Naive thymus-derived CD8-positive, alpha-beta T cell (primary cell): ENCODE measurements at places on chromosomes 2 and 18.

DNA sequence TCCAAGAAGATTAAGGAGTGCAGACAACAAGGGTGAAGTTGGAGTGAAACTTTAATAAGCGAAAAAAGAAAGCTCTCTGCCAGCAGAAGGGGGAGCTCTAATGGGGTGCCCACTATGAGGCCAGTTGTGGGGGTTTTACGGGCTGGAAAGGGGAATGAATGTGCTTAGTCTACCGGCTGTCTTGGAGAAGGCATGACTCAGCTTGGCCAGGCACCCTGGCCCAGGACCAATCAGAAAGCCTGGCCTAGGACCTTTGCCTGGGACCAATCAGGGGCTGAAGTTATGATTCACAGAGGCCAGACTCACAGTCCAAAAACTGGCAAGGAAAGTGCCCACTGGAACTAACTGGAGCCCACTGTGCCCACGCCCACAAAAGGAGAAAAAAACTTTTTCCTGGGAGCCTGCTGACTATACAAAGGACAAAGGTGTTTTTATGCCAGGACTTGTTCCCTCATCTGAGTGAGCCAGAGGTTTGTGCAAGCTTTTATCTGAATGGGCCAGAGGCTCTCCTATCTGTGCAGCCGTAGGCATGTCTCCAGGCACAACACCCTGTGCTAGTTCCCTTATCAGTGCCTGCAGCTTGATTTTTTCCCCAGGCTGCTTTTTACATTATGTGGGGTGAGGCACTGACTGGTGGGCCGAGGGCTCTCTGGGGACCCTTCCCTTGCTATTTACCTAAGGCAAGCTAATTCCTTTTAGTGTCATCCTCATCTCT lies 18.6 kb downstream of the CMPK2 start:
- no peak for DNase-seq

GRCh38 chr18:24293254-24293653 lies 104.4 kb downstream of the OSBPL1A start:
- no peak for DNase-seq

- DNase-seq: no peak
Measured at GRCh38 chr18:13893418-13893760, 21.9 kb downstream of the MC2R start.

GRCh38 chr2:165567273-165567672 lies 97.8 kb downstream of the CSRNP3 start:
- DNase-seq: no peak

- DNase-seq: no peak
Measured at GRCh38 chr18:69854455-69854854, 93.2 kb downstream of the CD226 start.

DNA sequence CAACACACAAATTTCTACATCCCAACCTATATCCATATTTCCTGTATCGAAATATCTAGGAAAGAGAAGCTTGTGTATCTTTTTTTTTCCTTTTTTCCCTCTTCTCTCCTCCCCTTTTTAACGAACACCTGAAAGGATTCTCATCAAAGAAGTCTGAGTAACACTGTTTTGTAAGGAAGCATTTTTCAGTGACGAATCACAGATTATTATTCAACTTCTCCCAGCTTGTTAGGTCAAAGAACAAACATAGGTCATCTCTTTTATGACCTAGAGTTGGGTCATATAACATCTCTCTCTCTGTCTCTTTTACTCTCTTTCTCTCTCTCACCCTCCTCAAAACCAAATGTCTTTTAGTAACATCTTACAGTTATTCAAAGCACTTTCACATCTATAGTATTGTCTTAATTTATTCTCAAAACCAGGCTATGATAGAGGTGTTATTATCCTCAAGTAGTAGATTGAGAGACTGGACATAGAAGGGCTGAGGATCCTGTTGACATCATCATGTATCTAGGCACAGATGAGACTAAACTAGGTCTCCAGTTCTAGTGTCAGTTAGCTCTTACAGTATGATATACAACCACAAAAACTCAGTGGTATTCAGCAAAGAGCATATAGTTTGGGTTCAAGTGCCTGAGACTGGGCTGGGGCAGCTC lies 80.1 kb upstream of the SPOPL start:
- no peak for DNase-seq

DNA sequence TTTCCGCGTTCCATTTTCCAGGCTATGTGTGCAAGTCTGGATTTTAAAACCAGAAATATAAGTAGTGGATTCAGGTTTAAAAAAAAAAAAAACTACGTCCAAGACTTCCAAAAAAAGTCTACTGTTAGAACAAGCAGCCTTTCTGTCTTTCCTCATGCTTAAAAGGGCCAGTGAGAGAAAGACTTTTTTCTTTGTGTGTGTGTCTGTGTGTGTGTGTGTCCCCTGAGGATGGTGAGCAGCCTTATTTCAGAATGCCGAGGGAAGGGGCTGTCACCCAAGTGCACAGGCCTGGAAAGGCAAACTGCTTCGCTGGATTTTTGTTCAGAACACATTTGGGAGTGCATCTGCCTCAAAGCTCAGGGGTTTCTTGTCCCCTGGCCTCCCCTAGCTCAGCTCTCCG lies 98.8 kb downstream of the ZBTB7C start:
- no peak for DNase-seq

DNA sequence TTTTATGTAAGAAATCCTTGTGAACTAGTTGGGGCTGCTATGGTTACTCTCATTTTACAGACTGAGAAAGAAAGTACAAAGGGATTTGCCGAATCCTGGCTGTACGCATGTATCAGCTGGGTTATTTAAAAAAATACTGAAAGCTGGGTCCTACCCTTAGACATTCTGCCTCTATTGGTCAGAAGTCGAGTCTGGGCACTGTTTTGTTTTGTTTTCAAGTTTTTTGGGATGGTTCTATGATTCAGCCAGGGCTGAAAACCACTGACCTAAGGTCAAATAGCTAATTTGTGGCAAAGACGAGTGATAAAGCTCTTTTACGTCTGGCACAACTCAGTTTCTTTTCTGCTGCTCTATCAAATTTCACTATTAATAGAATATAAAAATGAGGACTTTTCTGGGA lies 5.9 kb upstream of the SLC8A1 start:
- no peak for DNase-seq

DNA sequence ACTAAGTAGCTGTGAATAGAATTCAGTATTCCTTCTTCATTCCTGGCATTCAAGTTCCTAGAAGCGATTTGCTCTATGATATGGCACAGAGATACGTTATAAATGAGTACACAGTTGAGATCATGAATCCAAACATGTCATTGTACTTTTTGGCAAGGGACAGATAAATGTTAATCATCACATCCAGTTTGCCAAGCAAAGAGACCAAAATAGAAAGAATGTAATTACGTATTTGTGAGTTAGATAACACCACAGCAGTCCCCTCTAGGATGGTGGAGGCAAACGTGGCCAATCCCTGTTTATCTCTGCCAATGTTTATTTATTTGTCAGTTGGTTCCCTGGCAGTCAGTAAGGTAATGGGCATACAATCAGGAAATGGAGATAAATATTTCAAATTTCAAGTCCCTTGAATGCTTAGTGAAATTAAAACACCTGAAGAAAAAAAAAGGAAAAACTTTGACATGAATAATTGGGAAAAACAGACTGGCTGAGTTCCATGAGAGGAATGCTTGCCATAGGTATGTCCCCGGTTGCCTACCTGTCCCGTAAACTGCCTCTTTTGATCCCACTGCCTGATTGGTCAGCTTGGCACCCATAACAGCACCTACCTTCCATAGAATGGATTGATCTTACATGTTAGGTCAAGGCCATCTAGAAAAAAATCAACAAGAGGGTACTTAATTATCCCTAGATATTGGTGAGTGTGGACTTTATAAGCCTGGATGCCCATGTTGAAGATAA lies 451.1 kb upstream of the NETO1 start:
- no peak for DNase-seq

DNA sequence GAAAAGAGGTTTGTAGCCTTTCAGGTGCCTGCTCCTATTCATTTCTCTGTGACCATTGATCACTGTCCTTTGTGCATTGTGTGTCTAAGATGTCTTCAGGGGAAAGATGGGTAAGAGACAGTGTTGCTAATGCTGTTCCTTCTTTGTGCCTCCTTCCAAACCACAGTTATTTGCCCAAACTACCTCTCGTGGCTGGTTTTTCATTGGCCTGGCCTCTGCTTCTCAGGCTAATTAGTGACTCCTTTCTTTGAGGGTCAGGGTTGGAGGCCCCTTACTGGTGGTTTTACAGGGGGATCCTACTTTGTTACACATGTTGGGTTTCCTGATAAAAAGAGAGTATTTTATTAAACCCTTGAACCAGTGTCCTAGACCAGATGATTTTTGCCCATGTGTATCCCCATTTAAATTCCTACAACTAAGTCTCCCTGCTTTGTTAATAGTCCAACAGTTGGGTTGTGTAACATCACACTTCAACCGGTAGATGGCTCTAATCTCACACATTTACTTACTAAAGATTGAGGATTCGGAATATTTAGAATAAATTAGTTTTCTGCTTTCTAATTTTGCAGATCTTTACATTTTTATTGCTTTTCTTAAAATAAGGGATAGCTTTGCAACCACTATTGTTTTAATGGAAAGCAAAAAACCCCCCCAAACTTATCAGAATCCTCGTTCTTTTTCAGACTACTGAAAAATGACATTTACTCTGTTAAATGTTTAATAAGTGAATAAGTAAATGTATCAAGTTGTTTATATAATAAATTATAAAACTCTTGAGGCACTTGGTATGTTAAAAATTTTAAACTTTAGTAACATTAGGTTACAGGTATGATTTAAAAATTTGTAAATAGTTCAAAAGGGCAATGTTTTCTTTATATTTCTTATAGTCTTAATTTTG lies 2.4 kb downstream of the MARS2 start:
- no peak for DNase-seq

GRCh38 chr2:44793322-44793870 lies 148.1 kb upstream of the SIX3 start:
- DNase-seq: no peak

- no peak for DNase-seq
Measured at GRCh38 chr2:12533337-12534005, 183.3 kb upstream of the TRIB2 start.

GRCh38 chr2:10977003-10977402 lies 65.3 kb downstream of the KCNF1 start:
- no peak for DNase-seq

DNA sequence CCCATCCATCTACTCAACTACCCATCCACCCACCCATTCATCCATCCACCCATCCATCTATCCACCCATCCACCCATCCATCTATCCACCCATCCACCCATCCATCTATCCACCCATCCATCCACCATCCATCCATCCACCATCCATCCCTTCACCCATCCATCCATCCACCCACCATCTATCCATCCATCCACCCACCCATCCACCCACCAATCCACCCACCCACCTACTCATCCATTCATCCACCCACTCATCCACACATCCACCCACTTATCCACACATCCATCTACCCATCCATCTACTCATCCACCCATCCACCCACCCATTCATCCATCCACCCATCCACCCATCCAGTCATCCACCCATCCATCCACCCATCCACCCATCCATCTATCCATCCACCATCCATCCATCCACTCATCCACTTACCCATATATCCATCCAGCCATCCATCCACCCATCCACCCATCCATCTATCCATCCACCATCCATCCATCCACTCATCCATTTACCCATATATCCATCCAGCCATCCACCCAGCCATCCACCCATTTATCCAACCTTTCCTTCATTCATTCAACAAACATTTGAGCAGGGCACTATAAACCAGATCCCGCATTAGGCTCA lies 2.1 kb upstream of the NGEF start:
- no peak for DNase-seq
